T-helper 1 cell (primary cell): ENCODE measurements at places on chromosomes 1 and 21.

DNA sequence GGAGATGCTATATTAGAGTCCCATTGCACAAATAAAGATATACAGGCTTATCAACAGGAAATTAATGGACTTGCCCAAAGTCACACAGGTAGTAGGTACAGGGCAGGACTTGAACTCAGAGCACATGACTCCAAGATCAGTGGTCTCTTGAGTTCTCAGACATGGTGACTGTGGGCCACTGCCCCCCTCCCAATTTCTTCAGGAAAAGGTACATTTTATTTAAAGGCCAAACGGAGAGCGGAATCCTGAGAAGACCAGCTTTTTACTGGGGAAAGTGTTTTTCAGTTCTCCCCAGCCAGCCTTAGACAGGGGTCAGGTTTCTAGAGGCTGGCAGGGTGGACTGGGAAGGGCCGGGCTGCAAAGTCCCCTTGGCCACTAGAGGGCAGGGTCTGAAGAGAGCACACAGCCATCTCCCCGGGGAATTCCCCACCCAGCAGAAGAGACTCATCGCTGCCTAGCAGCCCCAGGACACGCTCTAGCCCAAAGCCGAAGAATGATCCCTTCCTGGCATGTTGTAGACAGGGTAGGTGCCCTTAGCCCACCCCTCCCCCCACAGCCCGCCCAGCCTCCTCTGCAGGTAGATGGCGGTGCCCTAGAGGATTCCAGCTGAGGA, 29.7 kb downstream of the ACP6 start:
- peak; percentile 57 for DNase-seq

DNA sequence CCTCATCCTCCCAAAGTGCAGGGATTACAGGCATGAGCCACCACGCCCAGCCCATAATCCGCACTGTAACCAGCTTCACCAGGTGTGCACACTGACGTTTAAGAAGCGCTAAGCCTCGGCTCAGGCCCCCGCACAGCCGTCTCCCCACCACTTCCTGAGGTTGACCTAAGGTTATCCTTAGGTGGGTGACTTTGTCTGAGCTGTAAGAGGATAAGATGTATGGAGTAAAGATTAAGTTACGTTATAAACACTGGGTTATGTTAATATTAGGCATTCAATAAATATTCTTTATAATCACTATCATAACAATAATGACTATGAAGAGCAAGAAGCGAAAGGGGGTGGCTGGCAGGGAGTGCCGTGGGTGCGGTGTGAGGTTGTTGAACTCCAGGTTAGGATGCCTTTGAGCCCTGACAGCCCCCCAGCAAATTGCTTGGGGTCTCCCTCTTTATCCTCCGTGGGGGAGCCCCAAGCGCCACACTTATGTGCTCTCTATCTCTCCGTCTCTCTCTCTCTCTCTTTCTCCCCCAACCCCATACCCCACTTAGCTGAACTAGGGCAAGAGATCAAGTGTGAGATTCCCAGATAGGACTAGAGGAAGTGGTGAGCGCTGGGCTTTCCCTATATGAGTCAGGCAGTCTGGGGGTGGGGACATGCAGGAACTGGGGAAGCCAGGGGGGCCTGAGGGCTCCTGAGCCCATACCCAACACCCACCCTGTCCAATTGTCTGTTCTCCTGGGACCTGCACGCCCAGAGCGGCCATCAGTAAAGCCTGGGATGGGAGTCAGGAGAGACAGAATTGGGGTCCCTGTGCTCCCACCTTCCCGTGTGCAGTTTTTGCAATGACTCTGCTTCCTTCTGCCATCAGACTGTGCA, 7.6 kb downstream of the EFHD2 start:
- DNase-seq, result peak; percentile 52

GRCh38 chr1:202085682-202086373, 36.9 kb upstream of the GPR37L1 start:
- no peak for DNase-seq

- no peak for DNase-seq
Measured at GRCh38 chr21:30044447-30045064, 104.8 kb upstream of the GRIK1 start.

- DNase-seq, result no peak
Measured at GRCh38 chr1:236530286-236530685, 6.5 kb downstream of the LGALS8 start.

GRCh38 chr21:41570791-41571355, 62.9 kb upstream of the TMPRSS2 start:
- no peak for DNase-seq

DNA sequence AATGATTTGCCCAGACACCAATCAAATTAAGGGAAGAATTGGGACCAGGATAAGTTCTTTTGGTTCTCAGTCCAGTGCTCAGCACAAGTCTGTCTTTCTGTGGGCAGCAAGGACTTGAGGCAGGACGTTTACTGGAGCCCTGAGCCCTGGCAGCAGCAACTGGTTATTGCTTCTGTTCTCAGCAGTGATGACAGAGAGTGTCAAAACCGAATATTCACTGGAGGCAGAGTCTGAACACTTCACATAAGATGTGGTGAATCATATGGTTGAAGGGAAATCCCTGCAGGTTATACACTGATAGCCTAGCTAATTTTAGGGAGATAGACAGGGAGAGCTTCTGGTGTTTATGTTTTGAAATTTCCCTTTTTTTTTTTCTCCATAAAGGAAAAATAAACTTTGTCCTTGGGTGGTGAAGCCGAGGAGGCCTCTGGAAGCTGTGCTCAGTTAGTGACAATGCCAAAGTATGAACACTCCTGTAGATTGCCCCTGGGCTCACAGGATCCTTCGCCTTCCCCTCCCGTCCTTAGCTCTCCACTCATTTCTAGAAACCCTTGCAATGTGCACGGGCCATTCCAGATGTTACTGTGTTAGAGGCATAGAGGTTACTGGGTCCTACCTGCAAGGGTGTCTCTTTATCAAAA, 26.3 kb upstream of the TSPAN2 start:
- no peak for DNase-seq

DNA sequence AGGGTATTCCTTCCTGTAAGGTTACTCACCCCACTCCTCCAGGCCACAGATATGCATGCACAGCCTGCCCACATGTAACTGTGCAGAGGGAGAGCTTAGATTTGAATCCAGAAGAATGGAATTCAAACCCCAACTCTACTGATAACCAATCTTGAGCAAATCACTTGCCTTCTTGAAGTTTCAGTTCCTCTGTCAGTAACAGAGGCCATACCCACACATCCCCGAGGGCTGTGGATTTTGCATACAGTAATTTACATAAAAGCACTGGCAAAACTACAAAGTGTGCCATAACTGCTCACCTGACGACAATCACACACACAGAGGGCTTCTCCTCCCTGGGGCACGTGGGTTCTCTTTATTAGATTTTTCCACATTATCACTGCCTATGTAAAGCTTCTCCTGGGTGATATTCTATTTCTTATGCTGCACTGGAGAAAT, 18.6 kb downstream of the CD247 start:
- DNase-seq, result no peak

DNA sequence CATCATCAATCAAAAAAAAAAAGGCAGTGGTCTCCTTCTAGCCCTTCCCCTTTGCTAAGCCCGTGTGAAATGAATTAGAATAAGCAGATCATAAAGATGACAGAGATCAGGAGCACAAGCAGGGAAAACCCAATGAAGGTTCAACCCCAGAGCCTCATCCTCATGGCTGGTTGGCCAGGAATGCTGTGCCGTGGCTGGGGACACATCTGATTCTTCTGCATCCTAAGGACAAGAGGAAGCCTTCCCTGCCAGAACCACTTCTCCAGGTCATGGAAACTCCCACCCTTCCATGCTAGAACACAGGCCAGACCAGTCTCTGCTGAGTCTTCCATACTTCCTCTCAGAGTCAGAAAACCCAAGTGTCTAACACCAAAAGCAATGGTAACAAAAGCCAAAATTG, 81.1 kb downstream of the CSMD2 start:
- DNase-seq, result no peak

DNA sequence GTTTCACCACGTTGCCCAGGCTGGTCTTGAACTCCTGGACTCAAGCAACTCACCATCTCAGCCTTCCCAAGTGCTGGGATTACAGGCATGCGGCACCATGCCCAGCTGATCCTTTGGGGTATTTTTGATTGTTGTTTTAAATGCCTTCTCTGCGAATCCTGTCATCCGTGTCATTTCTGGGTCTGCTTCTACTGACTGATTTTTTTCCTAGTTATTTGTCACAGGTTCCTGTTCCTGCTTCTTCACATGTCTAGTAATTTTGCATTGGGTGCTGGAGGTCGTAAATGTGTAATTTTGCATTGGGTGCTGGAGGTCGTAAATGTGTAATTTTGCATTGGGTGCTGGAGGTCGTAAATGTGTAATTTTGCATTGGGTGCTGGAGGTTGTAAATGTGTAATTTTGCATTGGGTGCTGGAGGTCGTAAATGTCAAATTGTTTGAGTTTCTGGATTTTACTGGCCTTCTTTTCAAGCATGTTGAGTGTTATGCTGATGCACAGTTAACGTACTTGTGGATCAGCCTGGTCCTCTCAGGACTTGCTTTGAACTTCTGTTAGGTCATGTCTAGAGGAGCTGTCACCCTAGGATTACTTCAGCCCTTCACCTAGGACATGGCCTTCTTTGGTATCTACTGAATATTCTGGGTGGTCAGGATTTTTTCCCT, 4.1 kb upstream of the ARHGEF16 start:
- DNase-seq, result no peak

DNA sequence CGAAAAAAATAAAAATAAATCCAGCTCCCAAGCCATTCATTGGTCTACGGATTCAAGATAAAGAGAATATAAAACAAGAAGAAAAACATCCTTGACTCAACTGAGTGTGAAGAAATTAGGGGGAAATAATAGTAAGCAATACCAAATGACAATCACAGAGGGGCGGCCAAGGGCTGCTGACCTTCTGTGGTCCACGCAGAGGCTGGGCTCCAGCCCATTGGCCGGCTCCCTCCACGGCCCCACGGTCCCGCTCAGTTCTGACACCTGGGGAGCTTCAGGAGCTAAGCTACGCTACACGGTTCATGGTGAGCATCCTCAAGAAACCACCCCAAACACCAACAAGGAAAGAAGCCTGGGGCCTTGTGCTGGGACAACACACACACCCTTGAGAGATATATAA, 400 bp upstream of the KRTAP10-12 start:
- no peak for DNase-seq

- DNase-seq, result no peak
Measured at GRCh38 chr1:81186261-81186660, 614.5 kb upstream of the ADGRL2 start.

DNA sequence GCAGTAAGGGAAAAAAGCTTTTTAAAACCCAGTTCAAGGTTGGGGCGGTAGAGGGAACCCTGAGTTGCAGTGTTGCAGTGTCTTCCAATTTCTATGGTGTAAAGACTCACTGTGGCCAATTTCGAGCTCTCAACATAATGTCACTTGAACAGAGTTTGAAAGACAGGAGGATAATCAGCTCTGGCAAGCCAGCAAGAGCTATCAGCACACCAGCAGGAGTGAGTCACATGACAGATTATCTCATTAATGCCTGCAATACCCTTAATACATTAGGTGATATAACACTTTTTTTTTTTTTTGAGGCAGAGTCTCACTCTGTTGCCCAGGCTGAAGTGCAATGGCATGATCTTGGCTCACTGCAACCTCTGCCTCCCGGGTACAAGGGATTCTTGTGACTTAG, 22.8 kb downstream of the SLC9C2 start:
- no peak for DNase-seq

DNA sequence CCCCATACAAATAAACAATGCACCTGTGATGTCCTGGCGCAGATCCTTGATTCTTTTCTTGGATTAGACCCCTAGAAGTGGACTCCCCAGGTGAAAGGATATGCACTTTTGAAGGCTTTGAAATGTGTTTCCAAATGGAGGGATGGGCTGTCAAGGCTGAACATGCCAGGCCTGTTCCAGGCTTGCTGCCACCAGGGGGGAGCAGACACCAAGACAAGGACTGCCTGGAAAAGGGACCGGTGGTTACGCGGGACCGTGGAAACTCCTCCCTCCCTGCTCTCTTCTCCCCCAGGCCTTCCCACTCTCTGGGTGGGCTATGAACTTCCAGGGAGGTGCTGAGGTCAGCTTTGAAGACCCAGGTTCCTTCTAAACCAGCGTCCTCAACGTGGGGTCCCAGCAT, 12.7 kb downstream of the C1QB start:
- no peak for DNase-seq

DNA sequence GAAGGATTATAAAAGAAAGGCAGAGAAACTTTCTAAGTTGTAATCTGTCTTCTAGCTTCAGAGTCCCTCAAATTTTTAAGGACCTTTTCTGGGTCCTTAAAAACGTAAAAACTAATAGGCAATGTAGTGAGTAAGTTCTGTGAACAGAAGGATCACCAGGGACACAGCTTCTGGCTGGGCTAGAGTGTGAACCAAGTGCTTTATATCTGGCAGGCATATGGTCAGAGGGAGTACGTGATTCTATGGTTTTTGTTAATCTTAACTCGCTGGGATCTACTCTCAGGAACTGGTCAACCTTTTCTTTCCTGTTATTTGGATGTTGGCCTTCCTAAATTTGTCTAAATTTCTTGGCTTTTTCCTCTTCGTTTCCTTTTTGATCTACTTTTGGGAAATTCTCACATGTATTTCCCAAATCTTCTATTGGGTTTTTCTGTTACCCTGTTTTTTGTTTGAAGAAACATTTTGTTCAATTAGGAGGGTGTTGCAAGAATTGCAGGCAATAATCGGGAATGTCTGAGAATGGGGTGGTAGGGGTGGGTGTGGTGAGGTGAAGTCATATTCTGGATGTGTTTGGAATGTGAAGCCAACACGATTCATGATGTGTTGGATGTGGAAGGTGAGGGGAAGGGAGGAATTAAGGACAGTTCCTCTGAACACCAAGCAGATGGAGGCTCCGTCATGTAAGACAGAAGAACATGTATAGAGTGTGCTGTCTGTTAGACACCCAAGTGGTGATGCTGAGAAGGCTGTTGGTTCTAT, 193.2 kb downstream of the FMN2 start:
- no peak for DNase-seq

- DNase-seq, result no peak
Measured at GRCh38 chr1:2290171-2290578, 62.1 kb downstream of the SKI start.
